ENCODE measurements at places on chromosomes 6 and 20.

DNA sequence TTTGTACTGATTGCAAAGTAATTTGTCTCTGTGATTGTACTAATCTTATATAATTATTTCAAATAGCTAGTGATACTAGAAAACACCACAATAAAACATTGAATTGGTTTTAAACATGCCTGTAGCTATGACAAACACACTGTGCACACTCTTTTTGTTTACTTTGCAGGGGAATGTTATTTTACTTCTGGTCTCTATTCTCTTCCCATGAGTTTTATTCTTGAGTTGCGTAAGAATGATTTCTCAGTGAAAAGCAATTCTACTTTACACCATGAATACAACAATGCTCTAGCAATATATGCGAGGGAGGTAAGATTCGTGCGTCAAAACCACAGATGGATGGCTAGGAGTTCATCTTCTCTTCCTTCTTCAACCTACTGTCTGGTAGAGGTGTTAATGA, 68.4 kb upstream of the PHACTR1 start:
- no peak for DNase-seq

DNA sequence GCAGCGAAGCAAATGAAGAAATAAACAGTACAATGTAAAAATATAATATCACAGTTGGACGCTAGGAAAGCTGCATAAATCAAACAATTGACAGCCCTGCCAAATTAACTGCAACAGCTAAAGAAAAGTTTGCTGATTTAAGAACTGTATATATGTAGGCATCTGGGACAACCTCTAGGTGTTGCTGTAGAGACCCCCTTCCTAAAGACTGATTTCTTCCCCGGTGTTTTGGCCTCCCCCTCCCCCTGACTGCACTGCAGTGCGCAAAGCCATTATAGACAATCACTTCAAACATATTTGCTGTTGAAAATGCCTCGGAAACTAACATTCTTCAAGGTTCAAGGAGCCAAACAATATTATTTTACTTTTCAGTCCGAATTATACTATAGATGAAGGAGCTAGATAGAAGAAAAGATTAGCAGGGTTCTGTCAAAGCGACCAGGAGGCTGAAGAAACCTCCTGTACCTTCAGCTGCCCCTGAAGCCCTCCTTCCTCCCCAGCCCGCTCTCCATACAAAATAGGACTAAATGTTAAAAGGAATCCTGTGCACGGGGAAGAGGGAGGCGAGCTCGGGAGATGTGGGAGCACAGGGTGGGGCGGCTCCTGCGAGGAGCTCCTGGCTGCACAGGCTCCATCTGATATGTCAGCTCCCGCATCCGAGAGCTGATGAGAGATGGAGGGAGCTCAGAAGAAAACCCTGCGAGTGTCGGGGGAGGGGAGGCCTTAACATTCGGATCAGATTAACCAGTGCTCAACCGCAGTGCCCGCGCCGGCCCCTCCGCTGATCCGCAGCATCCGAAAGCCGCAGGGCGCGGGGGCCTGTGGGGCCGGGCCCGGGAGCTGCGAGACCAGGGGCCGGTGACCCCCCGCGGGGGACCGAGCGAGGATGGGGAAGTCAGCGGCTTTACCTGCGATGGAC, 822 bp downstream of the ELOVL4 start:
- DNase-seq: peak; percentile 29

GRCh38 chr6:84340422-84340821, 113.0 kb upstream of the CEP162 start:
- no peak for DNase-seq

GRCh38 chr6:19317431-19317986, 519.7 kb upstream of the ID4 start:
- DNase-seq: no peak

- no peak for DNase-seq
These were observed 56.9 kb upstream of the MBOAT1 start for GRCh38 chr6:20269181-20269580.

DNA sequence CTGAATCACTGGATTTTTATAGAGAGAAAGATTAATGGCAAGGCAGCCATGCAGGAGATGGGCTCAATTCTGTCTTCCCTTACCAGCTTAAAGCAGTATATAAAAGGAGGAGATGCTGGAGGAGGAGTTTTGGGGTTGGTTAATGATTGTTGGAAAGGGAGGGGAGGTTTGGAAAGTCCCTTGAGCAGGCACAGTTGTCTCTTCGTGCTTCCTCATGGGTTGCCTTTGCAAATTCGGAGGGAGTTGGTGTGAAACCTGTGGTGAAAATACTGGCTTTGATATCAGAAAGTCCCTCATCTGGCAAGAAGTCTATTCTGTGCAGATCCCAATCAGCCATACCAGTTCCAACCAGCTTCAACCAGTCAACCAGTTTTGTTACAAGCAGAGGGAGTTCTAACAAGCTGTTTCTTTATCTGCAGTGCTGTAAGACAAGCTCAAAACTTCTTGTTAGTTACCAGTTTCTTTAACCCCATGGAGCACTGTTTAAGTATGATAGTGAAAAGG, 107.0 kb downstream of the HIVEP1 start:
- peak; percentile 61 for DNase-seq

GRCh38 chr6:1487239-1487638, 97.9 kb downstream of the FOXF2 start:
- no peak for DNase-seq

DNA sequence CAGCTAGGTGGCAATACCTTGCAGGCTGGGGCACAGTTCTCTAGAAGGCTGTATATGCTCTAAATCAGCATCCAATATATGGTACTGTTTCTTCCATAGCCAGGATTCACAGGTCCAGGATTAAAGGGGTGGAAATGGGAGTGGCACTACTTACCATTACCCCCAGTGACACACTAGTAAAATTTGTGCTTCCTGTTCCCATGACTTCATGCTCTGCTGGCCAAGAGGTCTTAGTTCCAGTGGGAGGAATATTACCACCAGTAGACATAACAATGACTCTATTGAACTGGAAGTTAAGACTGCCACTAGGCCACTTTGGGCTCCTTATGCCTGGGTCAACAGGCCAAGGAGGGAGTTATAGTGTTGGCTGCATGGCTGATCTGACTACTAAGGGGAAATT, 174.3 kb upstream of the TNFAIP3 start:
- no peak for DNase-seq

DNA sequence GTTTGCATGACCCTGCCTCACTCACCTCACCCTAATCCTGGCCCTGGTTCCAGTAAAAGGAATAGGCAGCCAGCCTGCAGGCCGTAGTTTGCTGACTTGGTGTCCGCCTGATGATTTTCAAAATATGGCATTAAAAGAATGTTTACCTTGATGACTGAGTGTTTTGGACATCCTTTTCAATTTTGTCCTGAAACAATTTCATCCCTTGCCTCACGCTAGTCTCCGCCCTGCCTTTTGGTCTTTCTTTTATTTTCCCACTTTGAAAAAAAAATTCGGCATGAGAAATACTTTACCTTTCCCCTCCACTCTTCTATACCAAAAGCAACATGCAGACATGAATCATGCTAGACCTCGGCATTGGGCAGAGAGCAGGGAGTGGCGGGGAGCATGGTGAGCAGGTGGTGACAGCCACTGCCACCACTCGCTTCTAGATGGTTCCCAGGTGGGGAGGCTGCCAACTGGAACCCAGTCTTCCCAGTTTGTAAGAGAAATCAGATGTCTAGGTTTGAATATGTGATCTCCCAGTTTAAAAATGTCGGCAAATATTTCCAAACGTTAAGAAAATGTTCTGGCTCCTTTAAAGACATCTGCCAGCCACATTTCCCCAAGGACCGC, 9.4 kb downstream of the CD40 start:
- DNase-seq: no peak

- no peak for DNase-seq
These were observed 121.6 kb downstream of the OGFRL1 start for GRCh38 chr6:71410164-71410566.

DNA sequence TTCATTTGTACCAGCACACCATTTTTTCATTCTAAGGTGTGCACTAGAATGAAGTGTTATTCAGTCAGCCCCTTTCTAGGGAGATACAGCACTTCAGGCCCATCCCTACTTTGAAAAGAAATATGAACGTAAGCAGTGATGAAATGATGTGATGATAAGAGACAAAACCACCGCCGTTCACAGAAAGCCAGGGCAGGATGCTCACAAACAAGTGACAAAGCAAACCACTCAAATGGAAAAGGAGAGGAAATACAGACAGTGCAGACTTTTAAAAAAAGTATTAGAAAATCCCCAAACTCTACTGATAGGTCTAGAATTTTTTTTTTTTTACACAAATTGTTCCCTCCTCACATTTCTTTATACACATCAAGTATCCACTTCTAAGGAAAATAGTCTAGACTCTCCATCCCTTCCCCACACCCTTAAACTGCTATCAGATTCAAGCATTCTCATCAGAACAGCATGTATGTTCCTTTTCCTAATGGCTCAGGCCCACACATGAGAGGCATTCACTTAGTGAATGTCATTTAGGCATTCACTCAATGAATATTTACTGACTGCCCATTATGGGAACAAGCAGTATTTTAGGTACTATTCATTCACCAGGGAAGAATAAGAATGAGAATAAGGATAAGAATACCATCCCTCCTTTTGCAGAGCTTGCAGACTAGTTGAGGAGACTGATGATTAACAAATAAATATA, 243.5 kb downstream of the GMPR start:
- no peak for DNase-seq

GRCh38 chr20:61056116-61056515, 195.9 kb upstream of the CDH4 start:
- DNase-seq: no peak

DNA sequence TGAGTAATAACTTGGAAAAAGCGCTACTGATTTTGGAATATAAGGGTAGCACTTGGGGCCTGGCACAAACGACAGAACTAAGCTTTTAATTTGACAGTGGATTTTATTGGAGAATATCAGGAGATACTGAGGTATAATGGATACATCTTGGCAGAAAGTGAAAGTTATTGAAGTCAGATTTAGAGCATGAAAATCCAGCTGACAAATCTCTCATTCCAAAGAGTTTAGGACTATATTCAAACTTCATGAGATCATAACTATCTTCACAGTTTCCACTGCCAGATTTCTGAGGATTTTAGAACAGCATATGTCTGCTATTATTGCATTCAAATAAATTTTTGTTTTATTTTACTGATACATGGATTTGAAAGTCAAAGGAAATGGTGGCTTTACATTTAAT, 132.3 kb upstream of the THEMIS start:
- DNase-seq: no peak

GRCh38 chr6:119077643-119078375, 655 bp downstream of the FAM184A start:
- DNase-seq: peak; percentile 34

- DNase-seq: peak; percentile 70
These were observed 59.8 kb downstream of the NEDD9 start for GRCh38 chr6:11172501-11173327.

GRCh38 chr6:147285087-147285855, 81.1 kb downstream of the STXBP5 start:
- peak; percentile 34 for DNase-seq

- DNase-seq: no peak
These were observed 63.6 kb upstream of the SYNDIG1 start for GRCh38 chr20:24405810-24406209.

GRCh38 chr20:57190536-57191264, 75.7 kb downstream of the BMP7 start:
- DNase-seq: no peak

GRCh38 chr20:46619445-46619844, 31.8 kb downstream of the SLC13A3 start:
- DNase-seq: no peak

DNA sequence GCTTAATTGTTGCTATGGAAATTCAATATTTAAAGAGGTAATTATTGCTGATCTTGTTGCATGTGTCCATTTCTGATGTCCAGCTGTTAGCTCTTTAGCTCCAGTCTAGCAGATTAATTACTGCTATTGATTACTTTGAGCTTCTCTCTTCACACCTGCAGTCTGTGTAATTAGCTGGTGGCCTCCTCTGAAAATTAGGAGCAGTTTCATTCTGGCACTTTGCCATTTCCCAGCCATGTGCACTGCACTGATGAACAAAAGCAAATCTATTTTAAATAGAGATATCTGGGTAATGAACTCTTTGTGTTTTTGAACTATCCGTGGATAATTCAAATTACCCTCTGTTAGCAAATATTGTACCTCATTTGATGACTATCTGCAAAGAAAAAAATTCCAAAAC, 275.9 kb downstream of the RNF144B start:
- DNase-seq: no peak

DNA sequence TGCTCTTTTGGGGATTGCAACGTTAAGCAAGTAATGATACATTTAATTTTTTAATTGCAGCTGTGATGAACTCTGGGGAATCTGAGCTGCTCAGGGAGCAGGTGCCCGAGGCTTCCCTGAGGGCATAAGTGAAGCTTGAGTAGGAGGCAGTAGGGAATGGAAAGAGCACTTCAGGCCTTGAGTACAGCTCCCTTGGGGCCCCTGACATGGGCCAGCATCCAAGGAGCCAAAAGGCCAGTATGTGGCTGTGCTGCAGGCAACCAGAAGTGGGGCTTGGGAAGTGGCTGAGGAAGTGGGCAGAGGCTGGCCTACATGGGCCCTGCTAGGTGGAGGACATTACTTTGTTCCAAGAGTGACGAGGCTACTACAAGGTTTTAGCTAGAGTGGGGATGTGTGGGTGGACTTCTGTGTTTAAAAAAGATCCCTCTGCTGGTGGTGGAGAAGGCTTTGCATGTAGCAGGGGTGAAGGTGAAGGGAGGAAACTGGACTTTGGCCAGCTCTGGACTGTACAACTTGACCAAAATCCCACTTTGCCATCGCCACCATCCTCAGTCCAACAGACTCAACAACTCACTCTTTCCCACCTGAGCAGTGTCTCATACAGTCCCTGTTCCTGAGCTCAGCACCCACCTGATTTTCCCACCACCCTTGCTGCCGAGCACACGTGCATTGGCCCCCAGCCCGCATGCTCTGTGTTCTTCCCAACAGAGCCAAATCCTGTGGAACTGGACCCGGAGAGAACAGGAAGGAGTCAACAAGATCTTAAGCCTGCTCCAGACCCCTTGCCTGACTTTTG, 10.9 kb upstream of the ZNF831 start:
- no peak for DNase-seq

GRCh38 chr20:45322952-45323383, 14.9 kb upstream of the MATN4 start:
- DNase-seq: no peak

DNA sequence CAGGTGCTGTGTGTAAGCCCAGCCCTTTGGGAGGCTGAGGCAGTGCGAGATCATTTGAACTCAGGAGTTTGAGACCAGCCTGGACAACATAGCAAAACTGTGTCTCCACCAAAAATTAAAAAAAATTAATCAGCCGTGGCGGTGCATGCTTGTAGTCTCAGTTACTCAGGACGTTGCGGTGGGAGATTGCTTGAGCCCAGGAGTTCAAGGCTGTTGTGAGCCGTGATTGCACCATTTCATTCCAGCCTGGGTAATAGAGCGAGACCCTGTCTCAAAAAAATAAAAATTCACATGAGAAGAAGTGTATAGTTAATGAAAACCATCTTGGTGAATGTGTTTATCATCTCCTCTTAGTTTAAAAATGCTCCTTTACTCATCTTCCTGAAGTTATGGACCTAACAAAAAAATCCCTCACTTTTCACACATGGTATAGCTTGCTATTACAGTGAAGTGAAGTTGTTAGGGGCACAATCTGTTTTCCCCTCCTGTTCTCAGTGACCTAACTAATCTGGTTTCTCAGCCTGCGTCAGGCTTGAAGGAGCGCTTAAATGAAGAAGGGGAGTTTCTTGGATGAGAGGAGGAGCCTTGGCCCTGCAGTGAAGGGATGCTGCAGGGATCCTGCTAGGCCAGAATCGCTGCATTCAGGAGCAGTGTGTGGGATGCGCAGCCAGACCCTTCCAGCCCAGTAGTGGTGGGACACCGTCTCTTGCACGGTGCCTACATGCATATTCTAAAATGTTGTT, 45.3 kb downstream of the JARID2 start:
- DNase-seq: no peak

GRCh38 chr6:80143419-80143937, 37.0 kb downstream of the BCKDHB start:
- no peak for DNase-seq

Measured in GM13977 (cell line).